NCI-H2081 treated with DMSO at 0.1 percent for 48 hours (cell line): ENCODE measurements at places on chromosomes 6 and 20.

DNA sequence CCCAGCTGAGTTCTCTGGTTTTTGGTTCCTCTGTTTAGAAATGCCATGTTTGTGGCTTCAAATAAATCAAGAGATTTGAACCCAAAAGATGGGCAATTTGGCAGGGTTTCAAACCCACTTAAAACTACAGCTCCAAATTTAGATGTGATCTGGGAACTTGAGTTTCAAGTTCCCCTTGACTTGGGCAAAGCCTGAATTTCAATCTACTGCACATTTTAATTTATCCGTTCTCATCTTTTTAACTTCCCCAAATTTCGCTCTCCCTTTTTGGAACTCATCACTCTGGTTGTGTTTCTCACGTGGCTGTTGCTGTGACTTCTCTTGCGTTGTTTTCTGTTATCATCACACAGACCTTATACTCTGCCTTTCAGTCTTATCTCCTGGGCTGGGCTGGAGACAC lies 230.9 kb downstream of the CDC5L start:
- no peak for DNase-seq

DNA sequence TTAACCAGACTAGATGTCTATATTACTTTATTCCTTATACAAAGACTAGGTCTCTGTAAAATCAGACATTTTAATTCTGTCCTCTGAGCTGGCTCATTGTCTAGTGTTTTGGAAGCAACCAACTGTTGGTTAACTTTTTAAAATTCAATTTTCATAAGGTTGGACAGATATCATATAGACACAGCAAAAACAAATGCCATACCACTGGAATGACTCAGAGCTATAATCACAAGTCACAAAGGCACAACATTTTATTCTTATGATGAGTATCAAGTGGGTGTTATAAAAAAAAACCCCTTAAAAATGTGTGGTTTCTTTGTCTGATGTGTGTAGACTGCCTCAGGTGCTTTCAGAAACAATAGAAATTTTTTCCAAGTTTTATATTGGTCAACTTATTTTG lies 296.2 kb upstream of the MARCKS start:
- DNase-seq = no peak

DNA sequence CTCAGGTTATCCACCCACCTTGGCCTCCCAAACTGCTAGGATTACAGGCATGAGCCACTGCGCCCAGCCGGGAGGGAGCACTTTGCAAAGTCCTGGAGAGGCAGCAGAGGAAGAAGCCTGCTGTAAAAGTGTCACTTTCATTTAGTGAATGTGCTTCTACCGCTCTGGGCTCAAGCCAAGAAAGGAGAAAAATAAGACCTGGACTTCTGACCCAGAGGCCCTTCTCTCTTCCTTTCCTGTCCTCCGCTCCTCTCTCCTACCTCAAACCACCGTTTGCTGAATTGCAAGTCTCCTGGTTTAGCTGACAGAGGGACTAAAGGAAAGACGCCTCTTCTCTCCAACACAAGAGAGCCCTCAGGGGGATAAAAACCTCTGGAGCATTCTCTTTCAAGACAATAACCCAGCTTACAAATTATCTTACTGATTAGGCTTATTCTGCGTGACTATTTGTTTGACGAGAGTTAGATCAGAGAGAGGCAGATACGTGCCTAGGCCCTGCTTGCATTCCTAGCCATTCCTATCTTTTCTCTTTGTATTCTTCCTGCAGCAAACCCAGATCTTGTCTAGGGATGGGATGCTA lies 84.2 kb upstream of the SLC22A23 start:
- DNase-seq = no peak

DNA sequence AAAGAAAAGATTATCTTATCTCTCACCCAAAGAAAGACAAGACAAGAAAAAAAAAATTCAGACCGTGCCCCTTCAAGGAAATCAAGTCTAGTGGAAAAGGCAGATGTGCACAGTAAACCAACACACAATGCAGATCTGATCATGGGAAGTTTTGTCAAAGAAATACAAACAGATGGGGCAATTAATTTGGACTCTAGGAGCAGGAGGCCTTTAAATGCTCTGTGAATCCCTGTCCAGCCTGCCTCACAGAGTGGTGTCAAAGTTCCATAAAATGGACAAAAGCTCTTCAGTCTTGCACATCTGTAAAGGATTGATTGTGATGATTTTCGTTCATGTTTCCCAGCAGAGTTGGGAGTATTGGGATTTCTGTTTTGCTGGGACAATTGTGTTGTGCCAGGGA lies 53.1 kb upstream of the TGM3 start:
- no peak for DNase-seq

- no peak for DNase-seq
Measured at GRCh38 chr6:106252687-106253086, 72.9 kb downstream of the ATG5 start.

GRCh38 chr6:81204731-81205130 lies 547.8 kb downstream of the TENT5A start:
- peak; percentile 3 for DNase-seq

GRCh38 chr20:48658505-48658904 lies 169.3 kb downstream of the PREX1 start:
- no peak for DNase-seq
